ENCODE measurements at places on chromosomes 11 and 22. TPM values are rescaled to one million over a fixed set of nuclear protein-coding genes. Genes with fewer than 3 reads are reported as not detected.

The FGF4 gene
- total RNA-seq, result 1.6 TPM

The MMP12 gene
- total RNA-seq, result not detected

The SYT9 gene
- total RNA-seq, result 0.52 TPM

The EFCAB6 gene
- 1.6 TPM for total RNA-seq

The PMM1 gene
- total RNA-seq, result 10.4 TPM

The CDC42EP1 gene
- 6.3 TPM for total RNA-seq

The PRAME gene
- not detected for total RNA-seq

The CHRNA10 gene
- total RNA-seq, result 0.52 TPM

The SH3BP1 gene
- 9.9 TPM for total RNA-seq

The TMEM86A gene
- total RNA-seq, result 3.1 TPM

The GRAMD4 gene
- 26.1 TPM for total RNA-seq

The HEPN1 gene
- not detected for total RNA-seq

The ZC3H12C gene
- total RNA-seq, result 13.6 TPM

The CALCA gene
- not detected for total RNA-seq

The MGAT3 gene
- total RNA-seq, result 2.1 TPM

The GDPD4 gene
- total RNA-seq, result not detected

The C11orf16 gene
- total RNA-seq, result not detected

The OR5M8 gene
- total RNA-seq, result not detected

The APBB1 gene
- total RNA-seq, result 28.7 TPM

The MS4A1 gene
- 1.6 TPM for total RNA-seq

The DRG1 gene
- total RNA-seq, result 98.1 TPM

The C11orf24 gene
- total RNA-seq, result 12.0 TPM

The FAU gene
- 292 TPM for total RNA-seq

The PHOX2A gene
- total RNA-seq, result not detected

The CHRM1 gene
- total RNA-seq, result not detected

The KIAA1671 gene
- 11.5 TPM for total RNA-seq

The FAM180B gene
- 2.1 TPM for total RNA-seq

The OR52I1 gene
- not detected for total RNA-seq

The ZDHHC5 gene
- 19.3 TPM for total RNA-seq

All from skeletal muscle tissue (tissue), 5 donors.